Stimulated activated CD4-positive, alpha-beta T cell treated with anti-CD3 and anti-CD28 coated beads, Interleukin-15, amount 100 ng/mL, for 48 hours (primary cell): ENCODE measurements at places on chromosomes 11 and 22.

GRCh38 chr11:108636222-108636621 lies 28.6 kb upstream of the DDX10 start:
- DNase-seq: no peak

- DNase-seq: no peak
Observed at GRCh38 chr11:110000850-110001249, 92.3 kb upstream of the ZC3H12C start.

DNA sequence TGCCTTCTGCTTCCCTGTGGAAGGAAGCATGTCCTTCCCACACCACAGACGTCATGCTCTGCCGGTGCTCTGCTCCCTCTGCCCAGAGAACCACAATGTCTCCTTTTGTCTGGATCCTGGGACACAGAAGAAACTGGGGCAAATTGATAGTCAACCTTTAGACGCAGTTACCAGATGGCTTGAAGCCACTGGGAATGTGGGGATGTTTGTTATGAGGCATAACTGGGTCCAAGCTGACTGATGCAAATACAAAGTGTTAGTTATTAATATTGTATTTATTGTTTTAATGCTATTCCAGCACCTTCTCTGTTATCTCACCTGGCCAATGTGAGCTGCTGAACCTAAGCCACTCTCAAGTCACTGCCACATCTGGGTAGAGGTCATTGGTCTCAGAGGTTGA lies 322.2 kb downstream of the SHANK2 start:
- DNase-seq: no peak

- DNase-seq: no peak
Observed at GRCh38 chr11:702462-703461, 3.3 kb upstream of the EPS8L2 start.

DNA sequence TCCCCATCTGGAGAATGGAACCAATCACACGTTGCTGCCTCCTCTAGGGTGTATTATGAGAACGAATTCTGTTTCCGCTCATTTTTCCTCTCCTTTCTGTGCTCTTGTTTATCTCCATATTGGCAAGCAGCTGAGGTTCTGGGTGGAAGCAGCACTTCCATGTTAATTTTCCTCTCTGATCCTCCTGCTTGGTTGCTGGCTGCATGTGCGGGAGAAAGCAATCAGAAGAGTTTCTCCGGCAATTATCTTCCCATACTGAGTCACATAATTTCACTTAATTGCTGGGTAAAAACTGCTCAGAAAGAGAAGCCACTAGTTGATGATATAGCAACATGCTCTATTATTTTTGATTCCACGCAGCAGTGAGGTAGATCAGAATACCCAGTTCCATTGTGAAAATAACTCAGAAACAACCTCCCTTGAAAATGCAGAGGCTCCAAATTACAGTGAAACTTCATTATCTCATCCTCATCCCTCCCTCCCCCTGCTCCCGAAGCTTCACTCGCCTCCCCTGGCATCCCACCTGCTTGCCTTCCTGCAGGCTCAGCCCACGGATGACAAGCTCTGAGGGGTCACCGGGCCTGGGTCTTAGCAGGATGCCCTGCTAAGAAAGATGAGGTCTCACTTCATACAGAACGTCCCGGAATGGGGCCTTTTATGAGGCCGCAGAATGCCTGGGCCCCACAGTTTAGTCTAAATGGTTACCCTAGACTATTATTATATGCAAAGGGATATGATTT lies 20.4 kb downstream of the FXYD6 start:
- DNase-seq: no peak

DNA sequence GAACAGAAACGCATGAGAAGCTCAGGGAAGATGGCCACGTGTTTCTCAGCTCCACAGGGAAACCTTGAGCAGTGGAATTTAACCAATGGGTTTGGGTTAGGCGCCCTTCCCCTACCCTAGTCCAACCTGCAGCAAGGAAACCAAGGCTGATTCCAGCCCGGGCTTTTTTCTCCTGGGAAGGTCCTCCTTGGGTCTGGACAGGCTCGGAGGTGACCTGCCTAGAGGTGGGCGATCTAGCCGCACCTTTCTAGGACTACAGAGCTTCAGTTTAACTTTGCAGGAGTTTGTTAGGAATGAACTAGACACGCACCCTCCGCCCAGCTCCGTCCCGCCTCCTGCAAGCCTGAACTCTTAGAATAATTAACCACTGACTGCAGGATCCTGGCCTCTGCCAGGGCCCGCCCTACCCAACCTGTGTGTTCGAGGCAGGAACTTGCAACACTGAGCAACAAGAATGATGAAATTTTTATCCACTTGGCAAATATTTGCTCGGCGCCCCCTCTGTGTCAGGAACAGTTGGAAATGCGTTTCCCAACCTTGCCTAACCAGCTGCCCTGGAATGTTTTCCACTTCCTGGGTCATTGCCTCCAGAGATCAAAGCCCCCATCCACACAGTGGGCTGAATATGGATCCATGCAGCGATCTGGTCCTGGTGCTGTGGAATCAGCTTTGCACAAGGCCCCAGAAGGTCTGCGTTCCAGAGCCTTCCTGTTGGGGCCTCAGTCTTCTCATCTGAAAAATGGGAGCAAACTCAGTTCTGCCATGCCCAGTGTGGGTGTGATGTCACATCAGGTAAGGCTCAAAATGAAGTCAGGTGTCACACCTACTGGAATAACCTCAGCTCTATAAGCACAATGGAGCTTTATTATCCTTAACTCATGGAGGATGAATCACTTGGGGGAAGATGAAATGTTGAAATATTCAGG lies 13.3 kb downstream of the MPST start:
- DNase-seq: no peak

GRCh38 chr11:65856689-65857499 lies 1.1 kb downstream of the CFL1 start:
- DNase-seq: peak; percentile 81

DNA sequence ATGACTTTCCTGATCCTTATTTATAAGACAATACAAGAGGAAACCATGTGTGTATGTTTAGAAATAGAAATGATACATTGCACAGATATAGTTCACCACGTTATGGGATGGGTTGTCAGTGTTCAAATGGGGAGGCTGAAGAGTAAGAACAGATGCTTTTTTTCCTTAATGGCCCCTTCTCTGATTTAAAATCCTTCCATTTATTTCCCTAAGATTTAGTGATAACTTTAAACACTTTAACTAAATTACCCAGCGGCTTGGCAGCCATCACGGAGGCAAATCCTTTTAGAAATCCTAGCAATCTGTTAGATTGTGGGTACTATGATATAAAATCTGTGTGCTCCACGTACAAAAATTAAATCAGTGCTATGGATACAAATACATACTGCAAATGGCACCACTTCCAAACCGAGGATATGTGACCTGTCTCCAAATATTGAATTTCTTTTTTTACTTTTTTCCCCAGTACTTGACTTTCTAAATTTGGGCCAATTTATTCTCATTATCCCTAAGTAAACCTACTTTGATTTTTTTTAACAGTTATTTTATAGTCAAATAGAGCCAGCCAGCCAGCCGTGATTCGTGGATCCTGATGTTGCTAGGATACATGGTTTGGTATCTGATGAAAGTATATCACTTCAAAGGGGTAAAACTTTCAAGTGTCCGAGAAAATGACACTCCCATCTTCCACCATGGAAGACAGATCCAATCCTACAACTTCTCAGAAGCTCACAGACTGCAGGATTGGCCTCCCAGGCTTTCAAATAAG lies 46.1 kb downstream of the BDNF start:
- no peak for DNase-seq

GRCh38 chr22:44804327-44804726 lies 52.0 kb downstream of the ARHGAP8 start:
- DNase-seq: no peak

- DNase-seq: no peak
Observed at GRCh38 chr11:68973219-68973618, 7.6 kb downstream of the MRGPRD start.

GRCh38 chr11:78954261-78954660 lies 379.6 kb upstream of the NARS2 start:
- no peak for DNase-seq

DNA sequence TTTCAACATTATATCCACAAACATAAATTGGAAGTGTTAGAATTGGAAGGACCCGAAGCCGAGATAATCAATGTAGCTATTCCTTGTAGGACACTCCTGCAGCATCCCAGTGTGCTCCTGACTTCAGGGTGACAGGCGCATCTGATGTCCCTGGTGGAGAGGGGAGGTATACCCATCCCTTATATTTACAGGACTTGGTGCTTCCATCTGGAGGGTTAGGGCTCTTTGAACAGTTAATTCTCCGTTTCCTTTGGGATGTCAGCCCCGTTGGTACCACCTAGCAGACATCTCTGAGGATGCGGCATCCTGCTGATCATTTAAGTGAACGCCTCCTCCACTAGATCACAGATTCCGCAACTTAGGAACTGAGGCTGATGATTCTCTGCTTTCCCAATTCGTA lies 451.3 kb downstream of the OPCML start:
- DNase-seq: no peak

GRCh38 chr11:59778122-59778521 lies 22.9 kb downstream of the STX3 start:
- DNase-seq: no peak

DNA sequence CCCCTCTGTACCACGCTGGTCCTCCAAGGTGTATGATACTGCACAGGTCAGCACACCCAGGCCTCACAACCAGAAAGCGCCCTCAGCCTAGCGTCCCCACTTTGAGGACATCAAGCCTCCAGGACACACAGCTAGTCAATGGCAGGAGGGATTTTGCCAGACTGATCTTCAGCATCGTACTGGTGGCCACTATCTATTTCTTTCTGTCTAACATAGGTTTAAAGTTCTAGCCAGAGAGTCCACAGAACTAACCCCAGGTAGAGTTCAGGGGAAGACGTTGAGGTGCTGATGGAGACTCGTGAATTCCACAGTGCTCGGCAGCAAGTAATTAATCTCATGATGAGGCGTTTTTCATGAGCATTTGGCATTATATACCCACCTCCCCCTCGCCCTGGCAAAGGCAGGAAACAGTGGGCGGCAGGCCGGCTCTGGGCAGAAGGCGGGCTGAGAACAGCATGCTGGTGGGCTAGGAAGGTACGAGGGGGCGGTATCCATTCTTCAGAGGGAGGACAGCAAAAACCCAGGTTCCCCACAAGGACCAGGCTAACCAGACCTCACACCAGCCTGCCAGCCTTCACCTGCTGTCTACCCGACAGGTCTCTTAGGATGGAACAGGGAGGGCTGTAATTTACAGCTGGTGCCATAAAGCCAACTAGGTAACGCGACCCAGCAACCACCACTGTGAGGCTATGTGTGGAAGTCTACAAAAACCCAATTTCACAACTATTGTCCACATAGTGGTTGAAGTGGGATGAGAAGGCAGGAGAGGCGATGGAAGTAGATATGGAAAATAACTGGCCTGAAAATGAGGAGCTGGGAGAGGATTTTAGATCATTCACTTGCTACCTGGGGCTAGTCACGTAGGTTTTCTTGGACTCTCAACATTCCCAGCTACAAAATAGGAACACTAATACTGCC lies 18.5 kb downstream of the MYH9 start:
- no peak for DNase-seq

DNA sequence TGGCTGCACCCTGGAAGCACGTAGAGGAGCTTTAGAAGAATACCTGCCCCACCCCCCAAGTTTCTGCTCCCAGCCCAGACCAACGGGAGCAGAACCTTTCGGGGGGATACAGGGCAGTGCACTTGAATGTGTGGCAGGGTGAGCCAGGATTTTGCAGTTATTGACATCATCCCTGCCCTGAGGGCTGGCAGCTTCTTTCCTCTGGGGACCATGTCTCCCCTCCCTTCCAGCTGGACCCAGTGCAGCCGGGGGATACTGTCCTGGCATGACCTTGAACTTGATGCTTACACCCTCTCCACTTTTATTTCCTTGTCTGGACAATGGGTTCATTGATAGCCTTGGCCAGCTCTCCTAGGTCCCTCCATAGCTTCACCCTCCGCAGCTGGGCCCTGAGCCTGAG lies 4.1 kb upstream of the CABP7 start:
- no peak for DNase-seq

DNA sequence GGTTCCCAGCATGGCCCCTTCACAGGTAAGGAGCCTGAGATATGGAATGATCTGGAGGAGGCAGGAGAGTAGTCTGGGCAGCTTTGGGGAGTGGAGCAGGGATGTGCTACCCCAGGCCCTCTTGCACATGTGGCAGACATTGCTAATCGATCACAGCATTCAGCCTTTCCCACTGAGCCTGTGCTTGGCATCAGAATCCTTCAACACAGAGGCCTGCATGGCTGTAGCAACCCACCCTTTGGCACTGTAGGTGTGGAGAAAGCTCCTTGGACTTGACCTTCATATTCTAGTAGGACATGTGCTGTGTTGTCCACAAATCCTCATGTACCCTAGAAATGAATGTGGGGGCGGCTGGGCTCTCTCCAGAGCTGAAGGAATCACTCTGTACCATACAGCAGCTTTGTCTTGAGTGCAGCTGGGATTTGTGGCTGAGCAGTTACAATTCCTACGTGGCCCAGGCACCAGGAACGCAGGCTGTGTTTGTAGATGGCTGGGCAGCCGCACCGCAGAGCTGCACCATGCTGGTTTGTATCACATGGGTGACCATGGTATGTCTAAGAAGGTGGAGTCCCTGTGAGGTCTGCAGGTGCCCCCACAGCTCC lies 21.8 kb upstream of the PPP6R3 start:
- DNase-seq: no peak

DNA sequence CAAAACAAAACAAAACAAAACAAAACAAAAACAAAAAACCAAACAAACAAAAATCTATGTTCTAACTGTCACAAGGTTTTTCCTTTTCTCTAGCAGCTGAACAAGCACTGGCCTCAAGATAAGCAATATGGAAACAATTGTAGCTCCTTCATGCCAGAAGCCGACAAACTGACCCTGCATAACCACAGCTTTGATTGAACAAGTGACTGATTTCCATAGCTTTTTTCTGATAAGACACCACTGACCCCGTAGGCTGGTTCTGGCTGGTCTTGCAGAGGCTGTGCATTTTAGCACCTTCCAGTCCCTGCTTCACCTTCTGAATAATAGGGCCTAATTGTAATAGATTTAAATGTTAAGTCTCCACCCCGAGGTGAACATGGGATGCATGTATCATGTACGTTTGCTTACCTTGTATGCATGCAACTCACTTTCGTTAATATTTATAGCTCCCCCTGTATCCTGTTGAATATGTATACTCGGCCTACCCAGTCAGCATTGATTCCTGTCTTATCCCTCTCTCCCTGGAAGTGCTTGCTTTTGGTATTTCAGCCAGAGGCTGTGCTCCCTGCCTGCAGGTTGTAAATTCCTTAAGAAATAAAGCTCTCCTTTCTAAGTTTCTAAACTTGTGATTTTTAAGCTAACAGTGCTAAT lies 49.6 kb downstream of the CNTF start:
- no peak for DNase-seq

DNA sequence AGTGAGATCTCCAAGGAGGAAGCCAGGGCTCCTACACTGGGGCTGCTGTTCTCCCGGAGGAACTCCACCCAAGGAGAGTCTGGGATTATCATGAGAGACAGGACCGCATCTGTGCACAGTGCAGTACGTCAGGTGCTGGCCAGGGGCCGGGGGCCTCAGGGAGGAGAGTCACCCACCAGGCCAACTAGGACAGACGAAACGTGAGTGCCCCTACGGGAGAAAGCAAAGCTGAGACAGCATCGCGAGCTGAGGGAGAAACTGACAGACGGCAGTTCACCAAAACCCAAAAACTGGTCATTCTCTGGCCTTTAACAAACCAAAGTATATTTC lies 273.4 kb downstream of the BRD1 start:
- no peak for DNase-seq

- DNase-seq: peak; percentile 32
Observed at GRCh38 chr11:65919573-65920371, 546 bp downstream of the DRAP1 start.

- no peak for DNase-seq
Observed at GRCh38 chr11:69151836-69152235, 3.9 kb upstream of the SMIM38 start.
